ENCODE measurements at places on chromosomes 16 and 17.

DNA sequence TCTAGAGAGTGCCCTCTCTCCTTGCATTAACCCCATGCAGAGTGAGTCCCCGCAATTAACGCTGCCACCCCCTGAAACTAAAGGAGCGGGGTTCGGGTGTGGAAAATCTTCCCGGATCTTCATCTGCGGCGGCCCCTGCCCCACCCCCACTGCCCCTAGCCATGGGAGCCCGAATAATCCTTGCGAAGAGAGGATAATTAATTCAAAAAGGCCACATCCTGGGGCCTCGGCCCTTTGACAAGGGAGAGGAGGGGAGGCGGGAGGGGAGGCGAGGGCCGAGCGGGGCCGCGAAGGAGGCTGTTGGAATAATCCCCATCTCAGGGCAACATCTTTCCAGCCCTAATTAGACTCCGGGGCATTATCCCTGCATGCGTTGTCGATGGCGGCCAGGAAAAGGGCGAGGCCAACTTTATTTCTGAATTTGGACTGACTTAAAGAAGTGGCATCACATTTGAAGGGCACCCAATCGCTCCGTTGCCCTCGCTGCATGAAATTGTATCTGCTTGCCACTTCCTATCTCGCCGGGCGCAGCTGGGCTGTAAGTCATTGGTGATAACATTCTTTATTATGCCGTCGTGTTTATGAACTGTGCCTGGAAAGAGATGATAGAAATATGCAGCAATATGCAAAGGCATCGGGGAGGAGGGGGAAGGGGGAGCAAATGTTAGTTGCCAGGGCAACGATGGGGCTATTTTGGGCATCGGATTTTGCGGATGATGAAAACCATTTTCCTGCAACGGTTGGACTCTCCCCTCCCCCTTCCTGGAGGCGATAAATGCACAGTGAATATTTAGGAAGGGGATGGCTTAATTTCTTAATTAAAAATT lies 387.1 kb upstream of the TNRC6C start:
- DNase-seq: no peak

- no peak for DNase-seq
These were observed 1.3 kb downstream of the USP36 start for GRCh38 chr17:78839235-78839761.

GRCh38 chr16:17409894-17410293 lies 60.9 kb downstream of the XYLT1 start:
- no peak for DNase-seq

- no peak for DNase-seq
These were observed 9.8 kb downstream of the SLC38A10 start for GRCh38 chr17:81285179-81285878.

- DNase-seq: no peak
These were observed 3.8 kb upstream of the JPT2 start for GRCh38 chr16:1674306-1674705.

DNA sequence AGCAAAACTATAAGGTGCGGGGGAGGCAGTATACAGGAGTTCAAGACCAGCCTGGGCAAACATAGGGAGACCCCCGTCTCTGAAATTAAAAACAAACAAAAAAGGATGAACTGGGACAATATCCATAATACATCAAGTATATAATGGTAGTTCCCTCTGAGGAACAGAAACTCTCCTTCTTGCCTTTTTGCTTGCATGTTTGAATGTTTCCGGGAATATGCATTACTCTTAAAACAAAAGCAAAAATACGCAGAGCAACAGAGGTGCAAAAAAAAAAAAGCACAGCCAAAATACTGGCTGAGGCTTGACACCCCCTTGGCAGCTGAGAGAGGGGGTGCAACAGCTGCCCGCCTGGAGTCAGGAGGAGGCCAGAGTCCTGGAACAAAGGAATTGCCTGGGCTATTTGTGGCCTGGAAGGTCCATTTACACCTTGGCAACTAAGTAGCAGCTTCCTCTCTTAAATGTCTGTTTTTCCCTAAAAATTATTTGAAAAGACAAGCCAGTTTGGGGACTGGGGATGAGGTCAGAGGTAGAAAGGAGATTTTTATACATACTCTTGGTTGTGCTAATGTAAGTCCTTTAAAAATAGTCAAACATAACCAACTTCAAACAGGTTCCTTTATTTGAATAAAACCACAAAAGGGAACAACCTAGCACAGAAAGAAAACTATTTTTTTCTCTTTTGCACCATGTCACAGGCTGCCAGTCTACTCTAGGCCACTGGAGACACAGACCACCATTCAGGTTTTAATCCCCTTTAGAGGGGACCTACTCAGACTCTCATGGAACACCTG lies 19.5 kb downstream of the USP7 start:
- DNase-seq: no peak

GRCh38 chr17:4631836-4632580 lies 9.5 kb downstream of the ALOX15 start:
- no peak for DNase-seq

DNA sequence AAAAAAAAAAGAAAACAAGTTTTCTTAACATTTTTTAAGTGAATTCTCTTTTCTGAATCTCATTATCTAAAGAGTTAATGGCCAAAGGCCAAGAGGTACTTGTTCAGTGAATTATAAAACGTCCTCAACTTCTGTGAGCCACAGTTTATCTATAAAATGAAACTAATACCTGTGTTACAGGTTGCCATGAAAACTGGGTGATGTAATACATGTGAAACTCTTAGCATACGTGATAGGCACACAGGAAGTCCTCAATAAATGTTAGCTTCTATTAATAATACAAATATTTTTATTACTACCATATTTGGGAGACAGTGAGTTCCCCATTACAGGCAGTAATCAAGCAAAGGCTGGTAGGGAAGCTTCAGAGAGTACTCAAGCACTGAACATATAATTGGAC lies 13.5 kb upstream of the INPP5K start:
- DNase-seq: no peak

DNA sequence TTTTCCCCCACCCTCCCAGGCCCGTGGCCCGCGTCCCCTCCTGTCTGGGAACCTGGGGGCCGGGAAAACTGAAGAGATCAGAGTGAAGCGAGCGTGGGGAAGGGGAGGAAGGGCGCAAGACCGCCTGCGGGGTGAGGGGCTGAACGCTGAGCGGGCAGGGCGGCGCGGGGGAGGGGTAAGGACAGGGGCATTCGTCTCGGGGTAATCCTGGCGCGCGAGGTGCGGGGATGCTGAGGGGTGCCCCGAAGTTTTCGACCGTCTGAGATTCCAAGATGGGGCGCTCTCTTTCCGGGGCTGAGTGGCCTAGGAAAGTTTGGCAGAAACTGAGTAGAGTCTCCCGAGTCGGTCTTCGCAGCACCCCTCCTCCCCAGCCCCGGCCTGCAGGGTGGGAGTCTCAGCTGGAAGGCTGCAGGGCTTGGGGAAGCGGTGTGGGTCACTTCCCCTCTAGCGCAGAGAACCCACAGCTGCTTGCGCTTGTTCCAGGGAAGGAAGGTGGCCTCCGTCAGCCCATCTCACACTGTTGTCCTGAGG lies 555 bp downstream of the TTYH2 start:
- no peak for DNase-seq

DNA sequence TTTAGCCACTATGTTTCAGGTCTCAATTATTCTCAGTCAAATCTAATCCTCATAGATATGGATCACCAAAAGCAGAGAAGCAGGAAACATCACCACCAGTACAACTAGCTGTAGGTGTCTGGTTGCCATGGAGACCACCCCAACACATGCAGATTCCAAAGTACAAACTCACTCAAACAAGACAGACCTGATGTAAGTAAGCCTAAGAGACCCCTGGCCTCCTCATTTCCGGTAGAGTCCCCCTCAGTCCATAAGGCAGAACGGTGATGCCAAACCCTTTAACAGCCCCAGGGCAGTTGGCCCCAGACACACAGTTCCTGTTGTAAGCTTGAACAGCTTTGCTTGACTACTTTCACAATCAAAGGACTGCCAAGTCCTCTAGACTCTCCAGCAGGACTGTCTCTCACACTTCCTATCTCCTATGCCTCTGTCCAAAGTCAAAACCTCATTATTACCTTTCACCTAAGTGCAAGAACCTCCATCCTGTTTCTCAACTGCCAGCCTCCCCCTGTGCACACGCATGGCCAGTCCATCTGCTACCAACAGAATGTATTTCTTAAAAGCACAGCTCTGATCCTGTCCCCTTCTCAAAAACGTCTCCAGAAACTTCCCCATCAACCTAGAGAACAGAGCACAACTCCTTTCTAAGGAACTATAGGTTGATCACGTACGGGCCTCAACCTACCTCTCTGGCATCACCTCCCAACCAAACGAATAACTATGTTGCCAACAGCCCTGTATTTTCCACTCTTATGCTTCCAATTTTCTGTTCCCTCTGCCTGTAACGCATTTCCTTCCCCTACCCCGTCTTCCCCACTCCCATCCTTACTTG lies 23.9 kb downstream of the SLC39A11 start:
- DNase-seq: no peak

GRCh38 chr17:61401389-61402072 lies 1.9 kb downstream of the TBX2 start:
- DNase-seq: no peak

GRCh38 chr17:80261159-80261894 lies 675 bp downstream of the RNF213 start:
- DNase-seq: no peak

DNA sequence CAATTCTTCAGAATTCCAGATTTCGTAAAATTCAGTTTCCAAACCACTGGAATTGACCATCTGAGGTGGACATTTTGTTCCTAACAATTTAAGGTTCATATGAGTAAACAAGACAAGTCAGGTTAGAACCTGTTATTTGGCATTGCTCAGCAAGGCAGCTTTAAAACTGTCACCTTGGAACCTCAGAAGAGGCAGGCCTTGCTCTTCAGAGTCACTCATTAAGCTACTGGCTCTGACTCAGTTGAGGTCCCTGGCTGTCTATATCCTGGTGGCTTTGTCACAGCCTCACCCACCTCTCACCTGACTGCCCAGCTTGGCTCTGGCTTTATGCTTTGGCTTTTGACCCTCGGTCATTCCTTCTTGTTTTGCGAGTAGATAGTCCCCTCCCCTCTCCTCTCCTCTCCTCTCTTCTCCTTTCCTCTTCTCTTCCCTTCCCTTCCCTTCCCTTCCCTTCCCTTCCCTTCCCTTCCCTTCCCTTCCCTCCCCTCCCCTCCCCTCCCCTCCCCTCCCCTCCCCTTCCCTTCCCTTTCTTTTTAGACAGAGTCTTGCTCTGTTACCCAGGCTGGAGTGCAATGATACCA lies 238.4 kb downstream of the SHISA9 start:
- DNase-seq: no peak

DNA sequence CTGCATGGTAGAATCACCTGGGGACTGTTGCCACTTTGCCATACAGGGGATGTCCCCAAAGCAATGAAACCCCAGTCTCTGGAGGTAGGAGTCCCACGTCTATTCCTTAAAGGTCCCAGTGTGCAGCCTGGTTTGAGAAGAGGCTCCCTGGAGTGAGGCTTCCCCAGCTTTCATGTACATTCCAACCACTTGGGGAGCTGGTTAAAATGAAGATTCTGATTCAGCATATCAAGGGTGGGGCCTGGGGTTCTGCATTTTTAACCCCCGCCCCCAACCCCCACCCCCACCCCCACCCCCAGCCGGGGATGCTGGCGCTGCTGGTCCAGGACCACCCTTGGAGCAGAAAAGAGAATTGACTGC lies 241.2 kb downstream of the FOXL1 start:
- DNase-seq: no peak

DNA sequence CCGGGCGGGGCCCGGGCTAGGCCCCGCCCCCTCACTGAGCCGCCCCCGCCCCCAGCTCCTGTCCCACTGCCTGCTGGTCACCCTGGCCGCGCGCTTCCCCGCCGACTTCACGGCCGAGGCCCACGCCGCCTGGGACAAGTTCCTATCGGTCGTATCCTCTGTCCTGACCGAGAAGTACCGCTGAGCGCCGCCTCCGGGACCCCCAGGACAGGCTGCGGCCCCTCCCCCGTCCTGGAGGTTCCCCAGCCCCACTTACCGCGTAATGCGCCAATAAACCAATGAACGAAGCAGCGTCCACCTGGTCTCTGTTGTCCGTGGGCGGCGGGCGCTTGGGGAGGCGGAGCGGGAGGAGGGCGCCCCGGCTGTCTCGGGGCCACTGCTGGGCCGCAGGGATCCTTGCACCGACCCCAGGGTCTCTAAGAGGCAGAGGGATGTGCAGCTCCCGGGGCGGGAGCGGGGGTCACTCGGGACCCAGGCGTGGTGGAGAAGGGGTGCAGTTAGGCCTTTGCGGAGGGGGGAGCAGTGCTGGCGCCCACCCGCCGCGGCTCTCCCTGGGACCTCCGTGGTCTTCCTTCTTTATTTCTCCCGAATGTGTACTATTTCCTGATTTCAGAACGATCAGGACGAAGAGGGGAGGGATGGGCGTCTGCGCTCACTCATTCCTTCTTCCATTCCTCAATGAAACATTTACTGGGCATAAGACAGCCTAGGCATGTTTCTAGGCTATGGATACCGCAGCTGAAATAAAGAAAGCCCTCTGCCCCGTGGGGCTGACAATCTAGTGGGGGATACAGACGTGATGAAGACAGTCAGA lies 2.0 kb downstream of the HBZ start:
- DNase-seq: no peak

DNA sequence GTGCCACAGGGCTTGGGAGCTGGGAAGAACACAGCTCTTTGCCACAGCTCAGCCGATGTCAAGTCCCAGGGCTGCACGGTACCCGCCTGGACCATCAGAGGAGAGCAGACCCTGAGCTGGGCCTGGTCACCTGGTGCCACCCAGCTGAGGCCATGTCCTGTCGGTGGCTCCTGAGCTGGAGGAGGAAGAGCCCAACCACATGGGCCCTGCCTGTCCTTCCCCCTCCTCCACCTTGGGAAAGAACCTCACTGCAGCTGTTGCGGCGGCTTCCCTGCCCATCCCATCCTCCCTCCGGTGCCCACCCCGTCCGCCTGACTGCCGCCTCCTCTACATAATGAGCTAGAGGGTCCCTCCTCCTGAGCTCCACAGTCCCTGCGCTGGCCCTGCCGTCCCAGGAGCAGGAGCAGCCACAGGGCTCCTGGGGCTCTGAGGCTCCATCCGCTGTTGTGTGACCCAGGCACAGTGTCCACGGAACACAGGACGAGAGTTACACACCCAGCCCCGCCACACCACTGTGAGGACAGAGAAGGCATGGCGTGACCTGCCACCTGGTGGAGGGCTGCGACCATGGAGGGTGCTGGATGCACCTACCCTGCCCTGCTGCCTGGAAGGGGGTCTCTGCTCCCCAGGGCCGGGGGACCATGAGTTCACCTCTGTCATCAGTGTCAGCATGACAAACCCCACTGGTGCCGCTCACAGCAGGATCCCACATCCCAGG lies 21.4 kb upstream of the CHMP6 start:
- DNase-seq: no peak

DNA sequence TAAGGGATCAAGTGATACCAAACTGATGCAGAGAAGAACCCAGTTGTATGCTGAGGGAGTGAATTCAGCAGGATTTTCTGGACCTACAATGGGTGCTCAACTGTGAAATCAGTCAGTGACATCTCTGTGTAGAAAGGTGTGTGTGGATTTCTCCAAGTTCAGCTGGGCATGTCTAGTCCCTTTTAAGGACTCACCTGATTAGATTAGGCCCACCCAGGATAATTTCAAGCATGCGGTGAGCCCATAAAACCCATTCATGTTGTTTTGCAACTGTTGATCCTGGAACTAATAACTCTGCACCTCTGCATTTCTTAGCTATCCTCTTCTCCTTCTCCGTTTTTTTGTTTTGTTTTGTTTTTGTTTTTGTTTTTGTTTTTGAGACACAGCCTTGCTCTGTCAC lies 35.1 kb upstream of the DNAJA2 start:
- no peak for DNase-seq
